Stimulated activated CD8-positive, alpha-beta memory T cell treated with anti-CD3 and anti-CD28 coated beads, Interleukin-2, amount 100 ng/mL, for 1 hour (primary cell): ENCODE measurements at places on chromosomes 1 and 21.

GRCh38 chr1:173717238-173717637, 2.5 kb downstream of the KLHL20 start:
- DNase-seq = no peak

DNA sequence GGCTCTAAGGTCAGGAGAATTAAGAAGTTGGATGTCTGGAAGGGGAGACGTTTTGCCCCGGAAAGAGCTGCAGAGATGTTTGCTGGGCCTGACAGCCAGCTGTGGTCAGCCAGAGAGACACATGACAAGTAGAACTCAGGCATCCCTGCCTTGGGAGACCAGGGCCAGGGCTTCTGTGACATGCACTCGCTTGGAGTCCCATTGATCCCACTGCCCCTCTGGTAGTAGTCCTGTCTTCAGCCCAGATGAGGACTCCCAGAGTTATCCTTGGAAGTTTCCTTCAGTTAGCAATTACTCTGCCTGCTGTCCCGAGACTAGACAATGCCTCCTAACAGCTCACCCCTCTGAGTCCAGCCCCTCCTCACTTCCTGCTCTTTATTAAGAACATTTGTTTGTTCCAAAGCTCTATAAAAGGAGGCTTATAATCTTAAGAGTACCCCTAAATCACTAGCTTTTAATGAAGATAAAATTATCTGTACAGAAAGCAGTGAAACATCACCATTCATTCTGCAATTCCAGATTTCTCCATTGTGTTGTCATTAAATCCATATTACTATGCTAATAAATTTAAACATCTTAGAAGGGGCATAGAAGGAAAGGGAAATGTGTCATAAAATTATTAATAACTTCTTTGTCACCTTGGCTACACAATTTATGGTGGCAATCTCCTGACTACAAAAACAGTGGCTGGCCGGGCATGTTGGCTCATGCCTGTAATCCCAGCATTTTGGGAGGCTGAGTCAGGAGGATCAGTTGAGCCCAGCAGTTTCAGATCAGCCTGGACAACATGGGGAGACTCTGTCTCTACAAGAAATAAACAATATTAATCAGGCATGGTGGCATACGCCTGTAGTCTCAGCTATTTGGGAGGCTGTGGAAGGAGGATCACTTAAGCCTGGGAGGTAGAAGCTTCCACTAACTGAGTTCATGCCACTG, 94.2 kb downstream of the KCNK1 start:
- DNase-seq = no peak

- no peak for DNase-seq
Measured at GRCh38 chr21:45470773-45471524, 66.0 kb downstream of the COL18A1 start.

GRCh38 chr1:81679942-81680341, 120.8 kb upstream of the ADGRL2 start:
- no peak for DNase-seq
